ENCODE measurements at places on chromosomes 13 and 19.

- DNase-seq, result no peak
Observed at GRCh38 chr19:2331601-2332246, 3.2 kb downstream of the SPPL2B start.

DNA sequence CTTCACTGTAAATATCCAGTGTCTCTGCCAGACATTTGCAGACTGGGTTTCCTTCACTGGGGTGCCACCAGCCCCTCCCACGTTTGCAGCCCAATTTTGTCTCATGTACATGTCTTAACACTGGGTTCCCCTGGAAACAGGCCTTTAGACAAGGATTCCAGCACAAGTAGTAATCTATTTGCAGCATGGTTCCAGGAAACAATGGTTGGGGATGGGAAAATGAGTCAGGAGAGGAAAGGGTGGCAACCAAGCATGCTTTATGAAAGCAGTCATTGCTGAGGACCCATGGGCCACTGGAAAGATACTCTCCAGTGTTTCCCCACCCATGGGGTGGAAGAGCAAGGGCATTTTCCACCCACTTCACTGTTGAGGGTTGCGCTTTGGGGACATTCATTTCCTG lies 53.6 kb upstream of the FARP1 start:
- no peak for DNase-seq

DNA sequence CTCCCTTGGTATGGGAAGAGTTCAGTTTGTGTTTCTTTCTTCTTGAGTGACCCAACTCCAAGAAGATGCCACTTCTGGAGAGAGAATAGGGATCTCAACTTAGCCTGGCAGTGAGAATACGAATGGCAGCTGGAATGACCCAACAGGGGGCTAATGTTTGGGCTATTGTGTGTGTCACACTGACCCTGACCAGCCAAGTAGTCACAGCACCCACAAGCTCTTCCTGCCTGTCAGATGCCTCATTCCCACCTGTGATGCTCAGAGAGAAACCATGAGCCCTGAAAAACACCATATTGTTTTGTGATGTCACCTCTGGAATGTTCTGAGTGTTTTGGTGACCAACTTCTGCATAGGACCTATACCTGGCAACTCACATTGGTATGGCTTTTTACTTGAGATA lies at the start of gene CBY2:
TSS of gene CBY2 (plus strand) at position 233 of the 400 bp plus-strand sequence. CDS start at position 304, 71 bp downstream.
- no peak for DNase-seq

DNA sequence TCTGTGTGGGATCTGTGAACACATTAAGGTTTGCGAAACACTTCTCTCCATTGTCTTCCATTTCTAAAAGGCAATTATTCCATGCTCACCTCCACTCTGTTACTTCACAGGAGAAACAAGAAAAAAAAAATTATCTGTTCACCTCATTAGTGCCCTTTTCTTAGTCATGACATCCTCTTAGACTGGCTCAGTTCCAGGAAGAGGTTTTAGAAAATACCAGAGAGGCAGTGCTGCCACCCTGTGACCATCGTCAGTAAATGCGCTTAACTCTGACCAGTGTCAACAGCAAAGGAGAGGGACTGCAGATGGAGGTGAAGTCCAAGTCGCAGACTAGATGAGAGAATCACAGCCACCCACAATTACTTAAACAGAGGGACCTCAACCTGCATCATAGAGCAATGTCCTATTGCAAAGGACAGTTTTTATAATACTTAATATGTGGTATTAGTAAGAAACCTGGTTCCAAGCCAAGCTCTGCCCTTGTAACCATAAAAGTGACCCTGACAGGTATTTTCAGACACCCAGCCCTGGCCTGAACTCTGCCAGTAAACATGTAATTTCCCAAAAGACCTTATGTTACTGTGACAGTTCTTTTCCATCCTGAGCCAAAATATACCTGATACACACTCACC lies 19.4 kb downstream of the CEACAM21 start:
- DNase-seq, result no peak

DNA sequence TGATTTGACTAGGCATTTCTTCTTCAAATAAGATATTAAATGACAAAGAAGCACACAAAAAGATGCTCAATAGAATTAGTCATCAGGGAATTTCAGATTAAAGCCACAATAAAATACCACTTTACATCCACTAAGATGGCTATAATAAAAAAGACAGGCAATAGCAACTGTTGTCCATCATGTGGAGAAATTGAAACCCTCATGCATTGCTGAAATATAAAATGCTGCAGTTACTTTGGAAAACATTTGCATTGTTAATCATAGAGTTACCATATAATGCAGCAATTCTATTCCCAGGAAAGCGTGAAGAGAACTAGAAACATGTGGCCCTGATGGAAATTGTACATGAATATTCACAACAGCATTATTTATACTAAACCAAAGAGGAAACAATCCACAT lies 605.5 kb upstream of the SLITRK1 start:
- DNase-seq, result no peak

GRCh38 chr19:1713170-1713569 lies 40.1 kb upstream of the ONECUT3 start:
- DNase-seq, result no peak

GRCh38 chr19:1035998-1036621 lies 3.8 kb upstream of the ABCA7 start:
- DNase-seq, result no peak

DNA sequence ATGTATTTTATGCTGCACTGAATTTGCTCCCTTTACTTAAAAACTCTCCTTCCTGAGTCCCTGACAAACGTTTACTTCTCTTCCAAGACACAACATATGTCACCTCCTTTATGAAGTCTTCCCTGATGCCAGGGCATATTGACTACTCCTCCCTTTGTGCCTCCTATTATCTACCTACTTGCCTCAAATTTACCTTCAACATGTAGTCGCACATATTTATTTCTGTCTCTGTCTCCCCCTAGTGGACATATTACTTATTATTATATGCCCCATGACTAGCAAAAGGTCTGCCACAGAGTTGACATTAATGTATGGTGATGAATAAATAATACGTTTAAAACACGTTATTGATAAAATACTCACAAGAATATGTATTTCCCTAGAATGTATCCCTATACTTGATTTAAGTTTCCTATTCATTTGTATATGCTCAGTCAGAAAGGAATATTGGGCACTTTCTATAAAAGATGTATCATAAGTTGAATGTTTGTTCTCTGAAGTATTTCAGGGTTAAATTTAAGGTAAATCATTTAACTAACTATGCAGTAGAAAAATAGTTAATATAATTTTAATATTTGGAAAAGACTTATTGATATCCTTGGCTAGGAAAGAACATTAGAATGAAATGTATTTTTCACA lies 250.3 kb upstream of the ATXN8OS start:
- no peak for DNase-seq

- no peak for DNase-seq
Observed at GRCh38 chr13:46598140-46598819, 45.3 kb downstream of the LRCH1 start.

DNA sequence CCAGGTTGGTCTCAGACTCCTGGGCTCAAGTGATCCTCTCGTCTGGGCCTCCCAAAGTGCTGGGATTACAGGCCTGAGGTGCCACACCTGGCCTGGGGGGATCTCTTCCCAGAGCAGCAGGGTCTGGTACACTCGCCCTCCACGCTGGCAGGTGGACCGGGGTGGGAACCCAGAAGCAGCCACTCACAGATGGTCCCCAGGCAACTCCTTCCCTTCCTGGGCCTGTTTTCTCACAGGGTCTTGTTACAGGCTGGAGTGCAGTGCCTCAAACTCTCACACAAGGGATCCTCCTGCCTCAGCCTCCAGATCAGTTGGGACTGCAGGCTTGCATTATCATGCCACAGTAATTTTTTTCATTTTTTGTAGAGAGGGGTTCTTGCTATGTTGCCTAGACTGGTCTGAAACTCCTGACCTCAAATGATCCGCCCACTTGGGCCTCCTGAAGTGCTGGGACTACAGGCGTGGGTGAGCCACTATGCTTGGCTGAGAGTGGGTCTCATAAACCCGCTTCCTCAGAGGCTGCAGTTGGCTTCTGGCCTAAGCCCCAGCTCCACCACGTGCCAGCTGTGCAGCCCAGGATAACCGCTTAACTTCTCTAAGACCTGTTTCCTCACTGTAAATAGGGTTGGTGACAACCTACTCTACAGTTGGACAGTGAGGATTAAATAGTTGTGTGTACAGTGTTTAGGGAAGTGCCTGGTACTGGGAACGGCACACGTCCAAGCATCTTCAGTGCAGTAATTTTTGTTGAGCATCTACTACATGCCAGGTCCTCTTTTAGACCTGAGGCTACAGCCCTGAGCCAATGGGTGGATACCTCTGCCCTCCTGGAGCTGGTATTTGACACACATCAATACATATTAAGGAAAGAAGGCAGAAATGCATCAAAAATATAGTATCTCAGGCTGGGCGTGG lies 871 bp upstream of the CCER2 start:
- no peak for DNase-seq

DNA sequence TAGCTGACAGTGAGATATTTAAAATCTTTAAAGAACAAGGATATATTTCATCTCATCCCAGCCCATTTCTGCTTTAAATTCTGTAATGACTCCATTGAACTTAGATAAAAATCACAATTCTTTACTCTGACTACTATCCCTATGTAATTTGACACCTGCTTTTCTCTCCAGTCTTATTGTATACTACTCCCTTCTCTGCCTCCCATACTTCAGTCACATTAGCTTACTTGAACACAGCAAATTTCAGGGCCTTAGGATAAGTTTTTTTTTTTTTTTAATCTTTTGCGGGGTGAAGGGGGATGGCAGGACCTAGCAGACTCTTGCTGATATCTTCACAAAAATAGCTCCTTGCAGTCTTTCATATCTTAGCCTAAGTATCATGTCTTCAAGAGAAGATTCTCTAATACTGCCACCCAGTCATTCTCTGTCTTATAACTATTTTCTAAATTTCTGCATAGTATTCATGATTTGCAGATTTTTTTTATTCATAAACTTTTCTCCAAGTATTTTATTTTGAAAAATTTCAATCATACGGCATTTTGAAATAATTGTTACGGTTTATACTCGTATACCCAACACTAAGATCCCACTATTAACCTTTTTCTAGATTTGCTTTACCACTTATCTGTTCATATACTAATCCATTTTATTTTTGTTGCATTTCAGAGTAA lies 151.4 kb downstream of the PCCA start:
- no peak for DNase-seq

DNA sequence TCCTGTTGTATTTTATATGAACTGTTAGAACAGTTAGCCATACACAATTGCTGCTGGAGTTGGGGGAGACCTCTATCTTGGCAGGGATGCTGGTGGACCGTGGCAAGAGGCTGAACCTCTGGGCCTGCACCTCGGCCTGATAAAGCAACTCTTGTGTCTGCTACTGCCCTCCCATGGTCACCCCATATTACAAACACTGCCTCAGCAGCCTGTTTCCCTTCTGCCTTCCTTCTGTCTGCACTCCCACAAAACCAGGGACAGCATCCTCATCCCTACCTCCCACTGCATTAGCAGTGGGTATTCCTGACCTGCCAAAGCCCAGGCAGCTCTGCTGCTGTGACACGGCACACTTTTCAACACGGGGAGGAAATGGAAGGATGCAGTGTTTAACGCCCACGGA lies 456.4 kb downstream of the FGF14 start:
- DNase-seq, result no peak

DNA sequence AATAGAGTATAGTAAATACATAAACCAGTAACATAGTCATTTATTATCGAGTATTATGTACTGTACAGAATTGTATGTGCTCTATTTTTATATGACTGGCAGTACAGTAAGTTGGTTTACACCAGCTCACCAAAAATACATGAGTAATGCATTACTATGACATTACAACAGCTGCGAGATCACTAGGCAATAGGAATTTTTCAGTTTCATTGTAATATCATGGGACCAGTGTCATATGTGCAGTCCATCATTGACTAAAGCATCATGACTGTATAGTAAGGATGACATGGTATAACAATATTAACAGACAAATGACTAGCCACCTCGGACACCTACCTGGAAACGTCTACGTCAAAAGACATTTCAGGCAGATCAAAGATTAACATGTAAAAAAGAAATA lies 33.6 kb downstream of the ATP7B start:
- DNase-seq, result no peak

DNA sequence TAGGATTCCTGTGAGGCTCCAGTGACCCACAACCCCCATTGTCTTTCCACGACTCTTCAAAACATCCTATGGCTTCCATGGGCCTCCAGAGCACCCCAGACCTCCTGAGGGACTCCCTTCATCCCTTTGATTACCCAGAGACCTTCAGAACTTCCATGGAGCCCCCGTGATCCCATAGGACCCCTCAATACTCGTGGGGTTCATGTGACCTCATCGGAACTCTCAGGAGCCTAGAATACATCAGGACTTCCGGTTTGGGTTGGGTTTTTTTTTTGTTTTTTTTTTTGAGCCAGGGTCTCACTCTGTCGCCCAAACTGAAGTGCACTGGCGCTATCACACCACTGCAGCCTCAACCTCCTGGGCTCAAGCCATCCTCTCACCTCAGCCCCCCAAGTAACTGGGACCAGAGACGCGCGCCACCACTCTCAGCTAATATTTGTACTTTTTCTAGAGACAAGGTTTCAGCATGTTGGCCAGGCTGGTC lies 774 bp downstream of the ALDH16A1 start:
- DNase-seq, result no peak

DNA sequence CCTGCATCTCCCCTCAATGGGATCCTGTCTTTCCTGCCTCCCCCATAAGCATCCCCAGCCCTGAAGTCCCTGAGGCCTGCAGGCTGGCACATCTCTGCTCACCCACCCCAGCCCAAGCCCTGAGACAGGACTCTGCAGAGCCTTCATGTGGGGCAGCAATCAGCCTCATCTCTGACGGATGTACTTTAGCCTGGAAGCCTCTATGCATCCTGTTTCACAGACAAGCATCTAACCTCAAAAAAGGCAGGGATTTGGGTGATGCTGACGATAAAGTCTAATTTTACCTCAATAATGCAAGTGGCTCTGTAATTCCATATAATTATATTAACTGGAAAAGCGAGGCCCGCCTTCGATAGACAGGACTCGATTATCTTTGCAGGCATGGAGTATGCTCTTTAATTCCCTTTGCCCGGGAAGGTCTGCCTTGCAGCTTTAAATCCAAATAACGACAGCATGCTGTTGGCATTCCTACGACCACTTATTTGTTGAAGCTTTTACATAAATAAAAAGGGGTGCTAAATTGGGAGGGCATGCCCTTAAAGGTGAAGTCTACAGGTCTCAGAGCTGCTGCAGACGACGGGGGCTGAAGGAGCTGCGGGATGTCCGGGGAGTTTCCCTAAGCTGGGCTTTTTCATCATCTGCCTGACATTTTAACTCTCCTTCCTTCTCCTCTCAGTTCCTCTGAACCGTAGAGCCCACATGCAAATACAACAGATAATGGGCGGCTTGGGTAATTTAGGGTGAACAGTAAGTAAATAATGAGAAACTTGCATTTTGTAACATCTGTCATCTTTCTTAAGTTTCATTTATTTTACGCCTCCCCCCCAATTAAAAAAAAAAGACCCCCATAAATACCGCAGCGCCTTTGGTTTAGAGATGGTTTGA lies 211.5 kb downstream of the URI1 start:
- no peak for DNase-seq

DNA sequence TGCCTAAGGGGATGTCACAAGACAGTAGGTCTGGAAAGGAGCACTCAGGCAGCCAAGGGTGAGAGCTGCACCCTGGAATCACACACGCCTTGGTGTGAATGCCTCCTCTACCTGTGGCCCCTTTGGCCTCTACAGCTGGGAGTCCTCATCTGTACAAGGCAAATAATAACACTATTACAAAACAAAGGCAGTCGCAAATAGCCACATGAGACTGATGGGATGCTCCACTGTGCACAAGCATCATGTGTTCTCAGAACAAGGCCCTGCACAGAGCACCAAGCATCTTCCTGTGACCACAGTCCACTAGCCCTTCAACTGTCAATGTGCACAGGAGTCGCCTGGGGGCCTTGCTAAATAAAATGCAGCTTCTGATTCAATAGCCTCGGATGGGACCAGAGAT lies 44.6 kb upstream of the HNRNPA1L2 start:
- no peak for DNase-seq

Data from left hindlimb (tissue), 1 donor.